ENCODE measurements at places on chromosomes 7 and 10.

DNA sequence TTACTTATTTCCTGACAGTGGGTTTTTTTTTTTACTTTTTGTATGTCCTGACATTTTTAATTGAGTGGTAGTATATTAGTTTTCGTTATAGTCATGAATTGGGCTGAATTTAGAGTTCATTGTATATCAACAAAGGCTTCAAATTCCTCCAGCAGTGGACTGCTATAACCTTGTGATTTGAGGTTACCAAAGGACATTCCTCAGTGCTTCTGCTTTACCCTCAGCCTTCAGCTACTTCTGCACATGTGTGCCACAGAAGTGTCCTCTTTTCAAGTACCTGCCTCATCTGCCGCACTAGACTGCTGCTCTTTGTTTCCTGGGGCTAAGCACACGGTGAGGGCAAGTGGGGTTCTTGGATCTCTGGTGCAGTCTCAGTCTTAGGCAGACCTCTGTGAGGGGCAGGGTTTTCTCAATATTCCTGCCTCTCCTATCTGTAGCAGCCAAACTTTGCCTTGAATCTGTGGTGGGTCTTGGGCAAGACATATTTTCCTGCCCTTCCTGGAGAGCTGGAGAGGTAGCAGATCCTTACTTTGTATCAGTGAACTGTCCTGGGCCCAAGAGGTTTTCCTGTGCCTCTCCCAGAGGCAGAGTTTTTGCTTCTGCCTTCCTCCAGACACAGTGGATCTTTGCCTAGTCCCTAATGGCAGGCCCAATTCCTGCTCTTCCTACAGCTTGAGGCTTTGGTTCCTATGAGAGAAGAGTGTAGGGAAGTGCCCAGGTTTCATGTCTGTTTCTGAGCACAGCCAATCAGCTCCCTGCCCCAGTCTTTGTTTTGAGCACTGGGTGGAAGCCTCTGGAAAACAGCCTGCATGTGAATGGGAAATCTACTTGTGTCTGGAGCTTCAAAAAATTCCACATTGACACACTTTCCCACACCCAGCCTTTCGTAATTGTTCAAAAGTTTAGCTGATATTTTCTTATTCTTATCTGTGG lies 39.0 kb upstream of the STRIP2 start:
- DNase-seq, result no peak

DNA sequence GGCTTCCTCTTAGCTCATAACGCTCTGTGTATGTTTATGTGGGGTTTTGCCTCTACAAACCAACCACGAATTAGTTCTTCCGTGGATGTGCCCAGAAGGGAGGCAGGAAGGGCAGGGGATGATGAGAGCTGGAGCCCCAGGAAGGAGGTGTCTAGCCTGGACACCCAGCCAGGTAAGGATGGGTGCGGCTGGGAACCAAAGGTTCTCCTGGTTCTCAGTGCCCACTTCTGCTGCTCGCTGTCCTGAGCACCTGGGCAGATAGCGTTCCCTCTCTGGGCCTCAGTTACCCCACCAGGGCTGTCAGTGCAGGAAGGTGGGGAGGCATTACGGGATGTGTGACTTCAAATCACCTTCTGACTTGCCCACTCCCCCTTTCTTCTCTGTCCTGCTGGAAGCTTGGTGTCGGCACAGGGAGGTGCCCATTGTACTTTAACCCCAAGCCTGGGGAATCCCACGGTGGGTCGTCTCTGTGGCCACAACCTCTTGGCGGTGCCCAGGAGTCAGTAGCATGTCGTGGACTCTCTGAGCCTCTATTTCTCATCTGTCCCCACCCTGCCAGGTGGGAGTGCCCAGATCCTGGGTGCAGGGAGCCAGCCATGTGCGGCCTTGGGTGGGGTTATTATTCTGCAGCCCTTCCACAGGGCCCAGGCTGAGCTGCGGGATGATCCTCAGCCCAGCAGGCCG lies 18.7 kb upstream of the PCBD1 start:
- no peak for DNase-seq

- DNase-seq, result peak; percentile 88
Measured at GRCh38 chr7:76303202-76304147, 1.0 kb downstream of the HSPB1 start.

- no peak for DNase-seq
Measured at GRCh38 chr7:2266911-2267310, 24.9 kb downstream of the NUDT1 start.
